ENCODE measurements at places on chromosomes 12 and 14.
A peak's percentile ranks its signal among the peaks of the same experiment; 100 is the strongest.

- no peak for DNase-seq
Measured at GRCh38 chr14:71463807-71464206, 468.4 kb upstream of the RGS6 start.

GRCh38 chr12:12561371-12562015, 1.2 kb downstream of the DUSP16 start:
- peak; percentile 63 for DNase-seq

GRCh38 chr12:49877066-49877465, 26.6 kb downstream of the FAIM2 start:
- DNase-seq = no peak

DNA sequence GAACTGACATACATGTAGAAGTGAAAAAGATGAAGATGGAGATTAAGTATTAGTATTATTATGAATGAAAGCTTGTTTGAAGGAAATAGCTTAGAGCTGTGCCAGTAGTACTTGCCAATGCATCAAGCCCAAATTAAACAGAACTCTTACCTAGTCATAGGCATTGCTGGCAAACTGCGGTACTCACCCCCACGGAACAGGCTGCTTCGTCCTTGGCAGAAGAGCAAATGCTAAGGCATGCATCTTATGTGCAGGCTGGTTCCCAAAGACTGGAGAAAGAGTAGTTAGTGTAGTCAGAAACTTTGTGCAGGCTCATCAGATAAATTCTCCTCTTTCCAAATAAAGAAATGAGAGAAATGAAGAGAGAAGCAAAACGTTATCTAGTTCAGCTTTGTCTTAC, 134.8 kb downstream of the CCDC59 start:
- DNase-seq = no peak

GRCh38 chr14:22866874-22867273, 4.7 kb upstream of the LRP10 start:
- no peak for DNase-seq

- DNase-seq = no peak
Measured at GRCh38 chr12:104767261-104767660, 190.8 kb downstream of the SLC41A2 start.

DNA sequence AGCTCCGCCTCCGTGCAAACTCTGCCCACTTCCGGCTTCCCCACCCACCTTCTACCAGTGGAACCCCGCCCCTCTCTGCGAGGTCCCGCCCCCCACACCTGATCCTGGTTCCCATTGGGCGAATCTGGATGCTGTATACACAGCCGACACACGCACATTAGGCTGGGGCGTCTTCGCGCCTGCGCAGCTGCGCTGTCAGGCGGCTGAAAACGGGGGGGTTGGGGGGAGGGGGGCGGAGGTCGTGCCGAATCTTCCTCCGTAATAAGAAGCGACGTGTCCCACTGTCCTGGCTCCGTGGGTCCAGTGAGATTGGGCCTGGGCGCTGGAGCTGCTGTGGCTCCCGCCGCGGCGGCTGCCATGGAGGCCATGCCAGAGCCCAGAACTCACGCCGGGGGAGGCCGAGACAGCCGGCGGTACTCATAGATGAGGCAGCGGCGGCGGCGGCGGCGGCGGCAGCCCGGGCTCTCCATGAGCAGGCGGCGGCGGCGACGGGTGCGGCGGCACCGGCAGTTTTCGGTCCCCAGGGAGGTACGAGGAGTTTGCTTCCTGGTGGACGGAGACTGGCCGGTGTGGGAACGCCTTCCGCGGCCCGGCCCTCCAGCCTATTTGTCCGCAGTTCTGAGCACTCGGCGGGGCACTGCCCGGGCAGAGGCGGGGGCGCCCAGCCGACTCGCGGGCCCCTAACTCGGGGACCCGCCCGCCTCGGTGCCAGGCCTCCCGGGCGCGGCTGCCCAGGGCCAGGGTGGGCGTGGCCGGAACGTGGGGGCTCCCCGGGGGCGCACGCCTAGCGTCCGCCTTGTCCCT, 64.5 kb downstream of the KLHL28 start:
- DNase-seq = peak; percentile 98

Measured in EH (cell line).